ENCODE measurements at places on chromosomes 3 and 15.
A peak's percentile ranks its signal among the peaks of the same experiment; 100 is the strongest.

DNA sequence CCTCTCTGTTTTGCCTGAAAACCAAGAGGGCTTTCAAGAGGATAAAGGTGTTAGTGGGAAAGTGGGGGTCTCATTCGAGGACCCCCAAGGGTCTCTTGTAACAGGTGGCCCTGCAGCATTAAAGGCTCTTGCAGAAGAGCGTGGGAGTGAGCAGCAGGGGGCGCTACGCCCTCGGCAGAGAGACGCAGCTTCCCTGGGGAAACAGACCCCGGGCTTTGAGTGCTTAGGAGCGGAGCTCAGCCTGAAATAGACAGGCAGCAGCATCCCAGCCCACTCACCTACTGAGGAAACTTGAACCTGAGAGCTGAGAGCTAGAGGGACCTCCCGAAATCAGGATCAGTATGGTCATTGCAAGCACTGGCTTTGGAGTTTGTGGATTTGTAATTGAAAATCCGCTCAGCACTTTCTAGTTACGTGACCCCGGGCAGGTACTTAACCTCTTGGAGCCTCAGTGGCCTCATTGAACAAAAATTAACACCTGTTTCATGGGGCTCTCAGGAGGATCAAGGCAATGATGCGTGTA lies 25.7 kb downstream of the RPLP1 start:
- no peaks in the 10 kb centered on the region for H3K27me3 ChIP-seq
- DNase-seq, result no peak
- no peaks in the 10 kb centered on the region for H3K36me3 ChIP-seq
- H3K4me3 ChIP-seq, result no peak overlapping the region
- no peak overlapping the region for H3K27ac ChIP-seq

DNA sequence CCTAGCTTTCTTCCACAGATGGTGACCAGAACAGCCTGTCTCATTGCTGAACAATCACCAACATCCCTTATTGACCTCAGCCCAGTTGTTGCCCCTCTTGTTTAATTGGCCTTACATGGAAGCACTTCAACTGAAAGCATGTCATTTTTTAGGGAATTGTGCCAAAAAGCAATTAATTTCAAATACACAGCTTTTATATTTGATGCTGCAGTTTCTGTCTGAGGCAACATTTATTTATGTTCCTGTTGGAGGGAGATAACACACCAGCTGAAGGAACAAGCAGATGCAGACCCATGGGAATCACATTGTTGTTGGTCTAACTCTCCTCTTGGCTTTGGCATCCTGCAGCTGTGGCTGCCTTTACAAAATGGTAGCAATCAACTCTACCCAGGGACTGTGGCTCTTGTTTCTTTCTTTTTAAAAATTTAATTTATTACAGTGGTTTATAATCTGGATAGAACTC lies 498.1 kb upstream of the RGMA start:
- H3K36me3 ChIP-seq, result no peaks in the 10 kb centered on the region
- H3K4me1 ChIP-seq, result no peaks in the 10 kb centered on the region
- H3K4me3 ChIP-seq, result no peak overlapping the region
- peaks cover 8% of the 10 kb centered on the region for H3K27me3 ChIP-seq
- no peak for DNase-seq

DNA sequence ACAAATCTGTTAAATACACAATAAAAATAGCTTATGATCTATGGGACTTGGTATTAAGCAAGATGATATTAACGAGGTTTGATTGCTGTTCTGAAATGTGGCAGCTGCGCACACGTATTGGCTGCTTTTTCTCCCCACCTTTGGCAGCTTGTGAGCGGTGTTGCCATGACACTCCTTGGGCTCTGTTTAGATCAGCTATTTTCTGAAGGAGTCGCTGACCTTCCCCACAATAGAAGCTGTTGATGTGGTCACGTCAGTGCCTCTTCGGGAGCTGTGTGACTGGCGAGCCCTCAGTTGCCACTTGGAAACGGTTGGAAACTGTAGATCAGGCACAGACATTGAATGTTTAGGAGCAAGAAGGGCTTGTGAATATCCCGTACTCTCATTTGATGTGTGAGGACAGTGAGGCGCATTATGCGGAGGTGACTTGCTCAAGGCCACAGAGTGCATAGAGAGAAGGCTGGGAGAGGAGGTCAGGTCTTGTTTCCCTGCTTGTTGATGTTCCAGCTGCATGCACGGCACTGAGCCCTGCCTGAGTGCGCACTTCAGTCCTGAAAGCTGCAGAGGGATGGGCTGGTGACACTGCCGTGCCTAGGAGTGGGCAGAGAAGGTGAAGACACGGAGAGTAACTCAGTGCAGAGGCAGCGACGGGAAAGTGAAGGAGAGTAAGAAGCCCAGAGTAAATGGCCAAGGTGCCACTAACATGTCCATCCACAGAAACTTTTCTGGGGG lies 198.4 kb downstream of the LPP start:
- no peaks in the 10 kb centered on the region for H3K27me3 ChIP-seq
- no peaks in the 10 kb centered on the region for H3K4me1 ChIP-seq
- DNase-seq, result no peak
- no peaks in the 10 kb centered on the region for H3K36me3 ChIP-seq

DNA sequence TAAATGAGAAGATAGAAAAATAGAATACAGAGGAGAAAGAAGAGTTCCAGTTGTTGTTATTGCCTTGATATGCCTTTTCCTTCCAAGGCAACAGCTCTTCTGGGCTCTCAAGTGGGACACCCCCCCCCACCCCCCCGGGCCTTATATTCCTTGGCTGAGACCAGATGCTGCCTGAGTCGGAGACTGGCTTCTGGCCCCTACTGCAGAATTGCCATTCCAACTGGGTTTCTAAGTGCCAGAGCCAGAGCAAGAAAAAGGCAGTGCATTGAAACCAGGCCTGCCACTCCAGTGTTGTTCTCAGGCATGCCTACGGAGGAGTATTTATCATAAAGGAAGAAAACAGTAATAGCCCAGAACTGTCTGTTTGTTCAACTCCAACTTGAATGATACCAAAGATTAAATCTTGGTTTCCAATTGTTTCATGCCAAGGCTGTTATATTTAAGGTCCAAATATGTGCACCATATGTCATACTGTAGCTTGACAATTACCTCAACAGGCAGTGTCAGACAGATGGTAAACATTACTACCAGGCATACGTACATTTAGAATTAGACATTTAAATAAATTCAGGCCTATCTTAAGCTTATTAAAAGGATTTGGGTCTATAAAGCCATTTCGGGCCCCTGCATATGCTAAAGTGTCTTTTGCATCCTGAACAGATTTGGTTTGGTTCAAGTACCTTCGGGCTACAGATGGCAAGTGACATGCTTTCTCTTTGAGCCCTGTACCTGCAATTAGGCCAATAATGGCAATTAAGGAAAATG lies 209.9 kb upstream of the SEMA6D start:
- no peaks in the 10 kb centered on the region for H3K36me3 ChIP-seq
- no peak for DNase-seq
- no peak overlapping the region for H3K27ac ChIP-seq
- no peaks in the 10 kb centered on the region for H3K4me1 ChIP-seq
- no peaks in the 10 kb centered on the region for H3K27me3 ChIP-seq
- H3K4me3 ChIP-seq, result no peak overlapping the region

- H3K27me3 ChIP-seq, result no peaks in the 10 kb centered on the region
- peaks cover 28% of the 10 kb centered on the region for H3K4me1 ChIP-seq
- no peaks in the 10 kb centered on the region for H3K36me3 ChIP-seq
- H3K4me3 ChIP-seq, result no peak overlapping the region
- no peak for DNase-seq
- H3K27ac ChIP-seq, result no peak overlapping the region
Observed at GRCh38 chr15:64521726-64522164, 61.4 kb downstream of the ZNF609 start.

GRCh38 chr3:13890377-13891016 lies 10.6 kb upstream of the WNT7A start:
- DNase-seq, result peak; percentile 55
- H3K36me3 ChIP-seq, result no peaks in the 10 kb centered on the region
- H3K4me1 ChIP-seq, result peaks cover 43% of the 10 kb centered on the region
- H3K27ac ChIP-seq, result peak overlapping the region; percentile 43
- H3K4me3 ChIP-seq, result no peak overlapping the region

DNA sequence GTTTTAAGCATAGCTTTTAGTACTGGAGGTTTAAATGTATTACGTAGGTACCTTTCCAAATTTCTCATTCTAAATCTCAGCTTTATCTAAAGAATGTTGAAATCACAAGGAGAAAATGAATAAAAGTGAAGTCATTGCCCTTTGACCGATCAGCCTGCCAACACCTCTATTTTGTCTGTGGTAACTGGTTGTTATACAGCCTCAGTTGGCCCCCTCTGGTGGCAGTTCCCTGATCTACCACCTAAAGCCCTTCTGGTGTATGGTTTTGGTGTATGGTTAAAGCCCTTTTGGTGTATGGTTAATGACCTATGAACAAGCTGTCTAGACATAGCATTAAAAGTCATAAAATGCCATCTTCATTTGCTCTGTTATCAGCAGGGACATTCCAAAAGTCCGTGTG lies 378.2 kb upstream of the AZI2 start:
- no peak overlapping the region for H3K4me3 ChIP-seq
- no peaks in the 10 kb centered on the region for H3K27me3 ChIP-seq
- DNase-seq, result no peak
- H3K36me3 ChIP-seq, result no peaks in the 10 kb centered on the region
- H3K27ac ChIP-seq, result no peak overlapping the region
- no peaks in the 10 kb centered on the region for H3K4me1 ChIP-seq

DNA sequence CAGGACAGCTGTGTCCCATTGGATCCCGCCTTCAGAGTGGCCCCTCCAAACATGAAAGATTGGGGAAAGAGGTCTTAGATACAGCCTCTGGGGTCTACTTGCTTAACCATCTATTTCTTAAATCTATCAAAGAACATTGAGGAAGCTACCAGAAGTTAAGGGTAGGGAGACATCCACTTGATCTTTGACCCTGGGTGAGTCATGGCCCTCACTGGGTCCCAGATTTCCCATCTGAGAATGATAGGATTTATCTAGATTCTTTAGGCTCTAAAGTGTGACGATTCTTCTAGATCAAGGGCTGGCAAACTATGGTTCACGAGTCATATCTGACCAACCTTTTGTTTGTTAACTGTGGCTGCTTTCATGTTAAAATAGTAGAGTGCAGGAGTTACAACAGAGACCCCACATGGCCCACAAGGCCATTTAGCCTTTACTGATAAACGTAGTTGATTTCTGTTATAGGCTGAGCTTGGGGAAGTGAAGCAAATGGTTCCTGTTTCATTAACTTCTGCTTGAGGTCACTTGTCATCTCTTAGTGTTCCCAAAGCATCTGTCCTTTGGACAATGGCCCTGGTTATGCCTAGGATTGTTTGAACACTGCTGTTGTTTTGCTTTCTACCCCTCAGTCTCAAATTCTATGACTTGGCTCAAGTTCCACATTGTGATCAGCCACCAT lies 8.0 kb downstream of the MUC13 start:
- H3K27ac ChIP-seq, result no peak overlapping the region
- no peaks in the 10 kb centered on the region for H3K27me3 ChIP-seq
- H3K4me1 ChIP-seq, result no peaks in the 10 kb centered on the region
- DNase-seq, result no peak

- no peaks in the 10 kb centered on the region for H3K27me3 ChIP-seq
- H3K4me1 ChIP-seq, result no peaks in the 10 kb centered on the region
- no peak overlapping the region for H3K27ac ChIP-seq
- no peak for DNase-seq
- no peaks in the 10 kb centered on the region for H3K36me3 ChIP-seq
Observed at GRCh38 chr3:142088522-142088921, 60.8 kb downstream of the TFDP2 start.

Measured in CD4-positive, alpha-beta memory T cell (primary cell).